Stimulated activated naive CD4-positive, alpha-beta T cell (primary cell): ENCODE measurements at places on chromosomes 5 and 9.

DNA sequence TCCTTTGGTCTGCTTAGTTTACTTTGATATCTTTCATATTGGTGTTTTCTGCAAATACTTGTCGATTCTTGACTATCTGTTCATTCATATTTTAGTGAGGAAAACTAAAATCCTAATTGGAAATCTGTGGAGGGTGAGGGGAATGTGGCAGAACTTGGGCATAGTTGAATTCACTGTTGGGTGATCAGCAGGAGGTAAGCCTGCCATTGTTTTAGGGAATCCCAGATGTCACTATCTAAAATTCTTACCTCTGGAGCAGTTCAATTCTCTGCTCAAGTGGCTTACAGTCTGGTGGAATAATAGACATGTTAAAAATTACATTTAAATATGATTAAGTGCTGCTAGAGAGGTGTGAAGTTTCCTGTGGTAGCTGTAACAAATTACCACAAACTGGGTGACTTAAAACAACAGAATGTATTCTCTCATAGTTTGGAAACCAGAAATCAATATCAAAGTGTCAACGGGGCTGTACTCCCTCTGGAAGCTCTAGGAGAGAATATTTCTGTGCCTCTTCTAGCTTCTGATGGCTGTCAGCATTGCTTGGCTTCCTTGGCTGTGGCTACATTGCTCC, 90.3 kb upstream of the GCNT4 start:
- no peak for DNase-seq

- DNase-seq, result no peak
These were observed 1.0 kb upstream of the MXD3 start for GRCh38 chr5:177312649-177313181.

DNA sequence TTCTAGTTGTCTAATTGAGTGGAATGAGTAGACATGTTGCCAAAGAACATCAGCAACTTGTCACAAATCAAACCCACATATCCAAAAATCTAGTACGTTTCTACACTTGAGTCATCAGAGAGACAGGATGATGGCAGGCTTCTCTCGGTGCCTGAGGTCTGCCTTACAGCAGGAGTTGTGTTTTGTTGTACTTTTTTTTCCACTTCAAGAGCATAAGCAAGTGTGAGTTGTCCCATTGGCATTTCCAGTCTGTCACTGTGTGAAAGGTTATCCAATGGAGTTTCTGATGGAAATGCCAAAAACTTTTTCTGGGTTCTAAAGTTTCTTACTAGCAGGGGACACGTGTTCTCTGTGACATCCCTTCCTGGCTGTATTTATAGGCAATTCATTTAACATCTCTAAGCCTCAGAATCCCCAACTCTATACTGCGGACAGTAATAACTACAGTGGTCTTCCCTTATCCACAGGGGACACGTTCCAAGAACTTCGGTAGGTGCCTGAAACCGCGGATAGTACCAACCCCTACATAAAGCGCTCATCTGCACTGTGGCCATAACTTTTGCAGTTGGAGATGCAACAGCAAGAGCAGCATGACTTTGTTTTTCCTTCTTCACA, 246.5 kb downstream of the SYK start:
- no peak for DNase-seq

DNA sequence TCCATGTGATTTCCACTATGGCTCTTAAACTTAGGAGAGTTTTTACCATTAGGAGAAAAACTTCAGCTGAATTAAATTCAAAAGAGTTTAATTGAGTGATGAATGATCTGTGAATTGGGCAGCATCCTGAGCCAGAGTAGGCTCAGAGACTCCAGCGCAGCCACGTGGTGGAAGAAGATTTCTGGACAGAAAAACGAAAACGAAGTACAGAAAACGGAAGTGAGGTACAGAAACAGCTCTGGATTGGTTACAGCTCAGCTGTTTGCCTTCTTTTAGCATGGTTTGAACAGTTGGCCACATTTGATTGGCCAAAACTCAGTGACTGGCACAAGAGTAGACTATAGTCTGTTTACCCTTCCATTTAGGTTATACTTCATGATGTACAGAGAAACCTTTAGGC, 69.2 kb upstream of the PLPP1 start:
- DNase-seq, result no peak

GRCh38 chr5:45399041-45399440, 297.1 kb downstream of the HCN1 start:
- no peak for DNase-seq

GRCh38 chr5:30279237-30279636, 914.2 kb upstream of the CDH6 start:
- no peak for DNase-seq

DNA sequence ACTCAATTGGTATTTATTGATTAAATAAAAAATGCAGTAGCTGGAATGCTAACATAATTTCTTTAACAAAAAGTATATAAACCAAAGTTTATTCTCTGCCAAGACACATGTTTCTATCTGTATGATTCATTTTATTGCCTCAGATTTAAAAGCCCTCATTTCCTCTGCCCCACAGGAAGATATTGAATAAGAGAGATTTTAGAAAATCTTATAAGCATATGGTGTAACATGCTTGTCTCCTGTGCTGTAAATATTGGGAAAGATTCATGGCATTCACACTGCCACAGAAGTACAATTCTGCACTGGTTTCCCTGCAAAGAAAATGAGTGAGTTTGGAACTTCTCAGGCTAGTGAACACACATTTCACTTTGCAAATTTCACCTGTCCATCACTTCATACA, 134.9 kb upstream of the FBXL7 start:
- DNase-seq, result no peak

GRCh38 chr9:93090091-93090655, 5.8 kb upstream of the CARD19 start:
- no peak for DNase-seq

DNA sequence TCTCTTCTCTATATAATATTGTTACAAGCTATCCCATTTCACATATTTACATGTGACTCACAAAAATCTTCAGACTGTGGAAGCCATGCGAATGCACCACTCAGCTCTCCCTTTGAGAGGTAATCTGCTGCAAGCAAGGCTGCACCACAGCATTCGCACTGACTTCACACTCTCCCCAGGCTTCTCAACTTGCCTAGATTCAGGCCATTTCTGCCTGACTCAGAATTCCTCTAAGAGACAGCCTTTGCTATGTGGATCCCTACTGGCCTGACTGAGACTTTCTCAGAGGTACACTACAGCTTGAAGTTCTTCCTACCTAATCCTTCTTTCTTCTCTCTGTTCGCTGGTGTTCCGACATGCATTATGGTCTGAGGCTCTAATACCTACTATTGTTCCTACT, 21.1 kb upstream of the DMRTA1 start:
- no peak for DNase-seq

- DNase-seq, result no peak
These were observed 227.6 kb upstream of the DAP start for GRCh38 chr5:10988622-10989021.

- DNase-seq, result no peak
These were observed 14.4 kb downstream of the NACC2 start for GRCh38 chr9:136080716-136081112.

DNA sequence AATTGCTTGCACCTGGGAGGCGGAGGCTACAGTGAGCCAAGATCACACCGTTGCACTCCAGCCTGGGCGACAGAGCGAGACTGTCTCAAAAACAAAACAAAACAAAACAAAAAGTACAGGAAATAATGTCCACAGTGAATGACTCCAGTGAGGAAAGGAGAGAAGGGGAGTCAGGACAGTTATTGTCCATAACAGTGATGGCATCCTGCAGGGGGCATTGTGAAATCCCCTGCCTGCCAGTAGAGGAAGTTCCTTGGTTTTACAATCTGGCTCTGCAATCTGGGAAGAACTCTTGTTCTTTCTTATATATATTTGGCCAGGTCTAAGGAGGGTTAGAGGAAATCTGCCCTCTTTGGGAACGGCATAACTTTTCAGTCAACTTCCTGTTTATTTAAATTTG, 8.2 kb downstream of the SH3GL2 start:
- no peak for DNase-seq

DNA sequence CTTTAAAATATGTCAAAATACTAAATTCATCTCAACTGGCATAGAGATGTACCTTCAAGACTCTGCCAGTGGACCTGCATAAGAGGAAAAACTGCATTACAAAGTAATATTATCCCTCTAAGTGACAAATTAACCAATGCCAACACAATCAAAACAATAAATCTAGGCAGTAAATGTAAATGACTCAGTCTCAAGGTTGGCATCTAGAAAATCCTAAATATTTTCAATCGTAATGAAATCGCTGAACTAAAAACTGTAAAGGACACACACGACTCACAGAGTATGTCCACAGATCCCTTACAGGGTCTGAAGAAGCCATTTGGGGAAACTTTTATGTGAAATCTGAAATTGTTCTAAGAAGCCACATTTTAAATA, 31.2 kb downstream of the ERMP1 start:
- no peak for DNase-seq

GRCh38 chr9:106682420-106682819, 180.5 kb upstream of the ZNF462 start:
- DNase-seq, result no peak

GRCh38 chr5:8213701-8214240, 344.8 kb downstream of the MTRR start:
- DNase-seq, result no peak

GRCh38 chr5:23352446-23352845, 155.0 kb upstream of the PRDM9 start:
- no peak for DNase-seq

DNA sequence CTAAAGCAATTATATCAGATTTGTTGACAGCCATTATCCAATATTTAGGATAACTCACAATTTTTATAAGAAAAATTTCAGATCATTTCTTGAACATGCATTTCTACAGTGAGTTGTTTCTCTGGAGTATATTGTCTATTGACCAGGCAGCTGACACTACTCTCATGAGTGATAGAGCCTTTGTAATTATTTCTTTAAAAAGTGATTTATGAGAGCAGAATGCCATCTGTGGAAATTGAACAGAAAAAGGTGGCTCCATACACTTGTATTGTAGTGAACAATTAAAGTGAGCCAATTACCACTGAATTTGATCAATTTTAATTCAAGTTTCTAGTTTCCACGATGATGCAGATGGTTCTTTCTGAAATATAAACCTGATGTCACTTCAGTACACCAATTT, 855.4 kb downstream of the TAF11L14 start:
- DNase-seq, result no peak

- DNase-seq, result no peak
These were observed 324.3 kb upstream of the IRX4 start for GRCh38 chr5:2207109-2207399.

GRCh38 chr9:137319011-137319738, 17.1 kb upstream of the NRARP start:
- no peak for DNase-seq

DNA sequence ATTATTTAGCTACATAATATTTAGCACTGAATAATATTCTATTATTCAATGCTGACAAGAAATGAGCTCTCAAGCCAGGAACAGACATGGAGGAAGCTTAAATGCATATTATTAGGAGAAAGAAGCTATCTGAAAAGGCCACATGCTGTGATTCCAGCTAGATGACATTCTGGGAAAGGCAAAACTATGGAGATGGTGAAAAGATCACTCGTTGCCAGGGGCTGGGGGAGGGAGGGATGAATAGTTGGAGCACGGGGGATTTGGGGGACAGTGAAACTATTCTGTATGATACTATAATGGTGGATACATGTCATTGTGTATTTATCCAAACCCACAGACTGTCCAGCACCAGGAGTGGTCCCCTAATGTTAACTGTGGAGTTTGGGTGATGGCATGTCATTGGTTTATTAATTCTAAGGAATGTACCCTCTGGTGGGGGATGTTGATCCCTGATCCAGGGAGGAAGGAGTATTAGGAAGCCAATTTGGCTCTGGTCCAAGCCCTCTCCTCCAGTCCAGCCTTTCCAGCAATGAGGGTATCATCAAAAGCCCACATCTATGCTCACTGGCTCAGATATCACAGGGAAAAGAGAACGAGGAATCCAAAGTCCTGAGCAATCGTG, 162.5 kb downstream of the COL23A1 start:
- no peak for DNase-seq

DNA sequence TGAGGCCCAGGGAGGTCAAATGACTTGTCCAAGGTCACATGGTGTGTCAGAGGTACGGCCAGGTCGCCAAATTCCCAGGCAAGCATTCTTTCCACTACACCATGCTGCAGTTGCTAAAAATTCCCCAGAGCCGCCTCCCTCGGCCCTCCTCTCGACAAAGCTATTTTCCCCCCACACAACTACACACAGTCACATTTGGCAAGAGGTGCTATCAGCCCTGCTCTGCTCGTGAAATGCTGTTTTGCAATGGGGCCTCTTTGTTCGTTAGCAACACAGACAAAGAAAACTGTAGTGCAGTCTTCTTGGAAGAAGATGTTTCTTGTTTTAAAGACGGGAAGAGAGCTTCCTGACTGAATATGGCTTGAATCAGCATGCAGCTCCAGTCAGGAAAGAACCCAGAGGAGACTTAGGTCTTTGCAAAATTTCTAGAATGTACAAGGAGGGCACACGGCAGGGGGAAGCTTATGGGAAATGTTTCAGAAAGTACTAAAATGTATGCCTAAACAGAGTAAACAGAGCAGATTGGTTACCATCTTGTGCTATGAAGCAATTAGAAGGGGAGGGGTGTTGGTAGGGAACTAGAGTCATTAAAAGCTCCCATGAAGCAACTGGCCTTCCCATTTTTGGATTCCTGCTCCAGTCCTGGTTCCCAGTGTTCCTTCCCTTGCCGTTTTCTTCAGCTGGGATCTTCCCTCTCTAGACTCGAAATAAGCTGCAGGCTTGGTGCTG, 14.2 kb downstream of the SLIT3 start:
- DNase-seq, result no peak

DNA sequence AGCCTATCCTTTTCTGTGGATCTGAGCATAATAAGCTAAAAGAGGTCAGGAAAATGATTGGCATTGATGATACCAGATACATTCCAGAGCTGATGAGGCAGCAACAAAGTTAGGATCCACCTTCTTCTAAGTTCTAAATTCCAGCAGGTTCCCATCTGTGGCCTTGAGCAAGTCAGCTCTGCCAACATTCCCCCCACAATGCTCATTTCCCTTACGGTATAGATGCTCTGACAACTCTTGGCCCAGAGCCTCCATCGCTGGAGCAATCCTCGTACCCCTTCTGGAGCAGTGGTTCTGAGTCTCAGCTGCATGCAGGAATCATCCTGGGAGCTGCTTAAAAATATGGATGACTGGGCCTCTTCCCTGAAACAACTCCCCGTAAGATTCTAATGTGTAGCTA, 78.1 kb downstream of the MED27 start:
- no peak for DNase-seq

DNA sequence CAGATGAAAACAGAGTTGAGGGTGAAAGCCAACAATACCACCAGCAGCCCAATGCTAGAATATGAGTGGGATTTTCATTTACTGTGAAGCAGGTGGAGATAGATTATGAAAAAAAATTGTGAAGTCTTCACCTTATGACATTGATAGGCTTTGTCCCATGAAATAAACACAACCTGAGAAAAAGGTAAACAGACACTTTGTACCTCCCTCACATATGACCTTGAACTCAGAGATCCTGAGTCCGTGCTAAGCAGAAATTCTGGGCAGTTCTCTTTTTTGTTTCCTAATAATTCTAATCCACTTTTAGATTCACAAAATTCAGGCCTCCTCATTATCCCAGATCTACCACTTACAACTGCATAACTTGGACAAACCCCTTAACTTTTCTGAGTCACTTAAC, 127.3 kb upstream of the RORB start:
- no peak for DNase-seq
